ENCODE measurements at places on chromosomes 1 and 21.

- DNase-seq = no peak
Observed at GRCh38 chr1:9815150-9815549, 8.6 kb downstream of the CLSTN1 start.

DNA sequence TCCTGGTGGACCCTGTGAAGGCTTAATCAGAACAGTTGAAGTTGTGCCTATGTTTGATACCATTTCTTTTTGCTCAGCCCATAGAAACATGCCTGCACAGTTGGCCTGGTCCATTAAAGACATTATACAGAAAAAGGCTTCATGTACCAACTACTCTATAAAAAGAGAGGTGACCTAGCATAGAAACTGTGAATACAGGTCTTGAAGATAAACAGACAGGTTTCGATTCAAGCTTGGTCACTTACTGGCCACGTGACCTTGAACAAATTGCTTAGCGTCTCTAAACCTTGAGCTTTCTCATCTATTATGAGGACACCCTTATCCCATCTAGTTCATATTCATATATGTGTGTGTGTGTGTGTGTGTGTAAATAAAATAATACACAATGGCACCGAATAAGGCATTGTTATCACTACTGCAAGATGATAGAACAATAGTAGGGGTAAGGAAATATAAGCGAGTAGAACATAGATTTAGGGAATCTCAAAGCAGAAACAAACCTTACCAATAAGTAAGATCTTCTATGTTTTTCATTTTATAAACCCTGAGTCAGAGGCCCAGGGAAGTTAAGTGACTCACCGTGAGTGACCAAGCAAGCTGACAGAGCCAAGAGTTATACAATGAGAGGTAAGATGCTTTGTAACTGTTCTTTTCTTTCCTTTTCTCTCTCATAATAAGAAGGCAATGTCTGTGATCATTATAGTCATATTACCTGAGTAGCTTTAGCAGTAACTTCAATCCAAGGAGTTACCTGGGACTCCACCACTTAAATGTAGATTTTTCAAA lies 476.8 kb upstream of the DEPDC1 start:
- DNase-seq = no peak

DNA sequence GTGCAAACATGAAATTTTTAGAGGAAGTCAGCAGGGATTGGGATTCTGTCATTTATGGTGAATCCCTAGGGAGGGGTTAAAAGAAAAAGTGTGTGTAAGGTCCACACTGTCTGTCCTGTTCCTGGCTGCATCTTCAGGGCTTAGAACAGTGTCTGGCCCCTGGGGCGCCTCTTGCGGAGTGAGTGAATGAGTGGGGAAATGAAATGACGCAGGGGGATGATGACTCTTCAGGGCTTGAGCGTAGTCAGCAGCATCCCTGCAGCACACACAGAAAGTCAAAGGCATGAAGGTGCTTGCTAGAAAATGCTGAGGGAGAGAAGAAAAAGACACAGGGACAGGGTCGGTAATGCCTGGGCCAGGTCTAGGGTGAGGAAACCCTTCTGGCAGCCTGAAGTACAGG lies 57.8 kb downstream of the PGBD5 start:
- no peak for DNase-seq

DNA sequence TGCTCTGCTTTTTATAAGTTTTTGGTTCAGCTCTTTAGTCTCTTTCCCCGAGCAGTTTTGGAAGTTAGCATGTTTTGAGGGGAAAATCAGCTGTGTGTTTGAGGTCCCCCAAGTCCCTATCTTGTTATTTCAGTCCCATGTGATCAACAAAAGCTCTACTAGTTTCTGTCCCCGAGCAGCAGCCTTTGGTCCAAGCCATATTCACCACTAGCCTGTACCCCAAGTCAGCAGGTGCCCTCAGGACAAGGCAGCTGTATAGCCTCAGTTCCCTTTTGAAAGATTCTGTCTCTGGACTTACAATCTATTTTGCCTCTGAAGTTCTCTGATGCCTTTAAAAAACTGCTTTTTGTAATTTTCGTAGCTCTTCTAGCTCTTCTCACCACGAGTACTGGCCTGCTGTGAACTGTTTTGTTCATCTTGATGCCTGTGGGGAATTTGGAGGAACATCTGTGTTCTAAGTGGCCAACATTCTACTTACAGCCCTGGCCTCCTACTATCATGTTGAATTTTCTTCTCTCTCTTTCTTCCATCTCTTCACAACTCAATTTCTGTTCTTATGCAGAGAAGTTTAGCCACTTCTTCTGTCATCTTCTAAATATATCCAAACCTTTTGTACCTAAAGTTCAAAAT lies 16.7 kb downstream of the UAP1 start:
- no peak for DNase-seq

- no peak for DNase-seq
Observed at GRCh38 chr21:30880914-30881313, 466 bp downstream of the KRTAP11-1 start.

DNA sequence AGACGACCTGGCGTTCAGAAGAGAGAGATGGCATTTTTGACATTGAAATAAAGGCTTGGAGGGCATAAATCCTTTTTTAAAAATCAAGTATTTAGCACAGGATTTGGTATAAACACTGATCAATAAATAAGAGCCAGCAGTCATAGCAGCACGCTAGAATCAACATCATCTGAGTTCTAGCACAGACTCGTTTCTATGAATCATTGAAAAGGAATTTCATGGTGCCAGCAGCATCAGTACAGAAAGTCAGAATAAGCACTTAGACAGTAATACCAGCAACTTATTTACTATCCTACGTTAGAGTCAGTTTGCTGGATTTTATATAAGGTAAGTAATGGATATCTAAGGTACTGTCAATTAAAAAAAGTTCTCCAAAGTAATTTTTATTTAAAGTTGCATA lies 119.3 kb downstream of the HLCS start:
- DNase-seq = no peak

All from activated naive CD8-positive, alpha-beta T cell treated with anti-CD3 and anti-CD28 coated beads for 36 hours (primary cell).